Fibroblast of pulmonary artery (primary cell): ENCODE measurements at places on chromosomes 3 and 15.

DNA sequence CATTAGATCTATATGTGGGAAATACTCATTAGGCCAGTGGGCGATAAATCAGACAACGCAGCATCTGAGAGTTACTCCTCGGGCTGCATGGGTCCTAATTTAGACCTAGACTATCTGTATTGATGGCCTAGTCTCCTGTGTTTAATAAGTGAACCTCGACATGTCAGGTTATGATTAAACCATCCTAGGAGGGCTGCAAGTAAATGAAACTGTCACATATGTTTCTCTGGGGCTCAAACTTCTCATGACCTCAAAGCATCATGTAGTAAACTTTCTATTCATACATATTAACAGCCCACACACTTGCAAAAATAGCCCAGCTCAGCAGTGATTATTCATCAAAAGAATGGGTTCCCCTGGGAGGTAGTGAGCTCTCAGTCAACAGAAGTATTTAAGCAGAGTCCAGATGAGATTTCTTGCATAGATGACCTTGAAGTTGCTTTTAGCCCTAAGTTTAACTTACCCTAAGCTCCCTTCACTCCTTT, 51.6 kb downstream of the RAB11A start:
- no peak for DNase-seq

DNA sequence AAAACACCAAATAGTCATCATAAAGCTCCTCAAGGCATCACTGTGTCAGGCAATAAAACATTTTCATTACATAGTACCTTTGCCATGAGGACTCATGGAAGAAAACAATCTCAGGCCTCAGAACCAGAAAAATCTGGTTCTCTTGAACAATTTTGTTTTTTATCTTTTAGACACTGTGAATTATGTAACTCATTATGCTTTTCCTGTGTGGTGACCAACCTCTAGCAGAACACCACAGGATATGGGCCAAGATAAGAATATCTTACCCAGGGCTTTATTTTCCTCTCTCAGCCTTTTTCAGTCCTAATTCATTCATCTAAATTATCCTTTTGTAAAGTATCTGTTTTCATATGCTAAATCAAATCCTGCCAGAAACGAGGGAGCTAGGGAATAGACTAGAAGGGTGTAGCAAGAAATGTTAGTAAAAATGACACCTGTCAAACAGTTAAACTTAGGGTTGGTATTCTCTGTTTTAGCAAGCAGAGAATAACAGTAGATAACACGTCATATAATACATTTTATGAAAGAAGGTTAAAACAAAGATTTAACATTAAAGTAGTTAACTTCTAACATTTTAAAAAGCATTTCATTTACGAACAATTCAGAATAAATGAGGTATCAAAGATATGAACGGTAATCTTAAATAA, 111.1 kb downstream of the FBXL22 start:
- peak; percentile 79 for DNase-seq

- DNase-seq: no peak
These were observed 60.6 kb downstream of the USP8 start for GRCh38 chr15:50484781-50485180.

DNA sequence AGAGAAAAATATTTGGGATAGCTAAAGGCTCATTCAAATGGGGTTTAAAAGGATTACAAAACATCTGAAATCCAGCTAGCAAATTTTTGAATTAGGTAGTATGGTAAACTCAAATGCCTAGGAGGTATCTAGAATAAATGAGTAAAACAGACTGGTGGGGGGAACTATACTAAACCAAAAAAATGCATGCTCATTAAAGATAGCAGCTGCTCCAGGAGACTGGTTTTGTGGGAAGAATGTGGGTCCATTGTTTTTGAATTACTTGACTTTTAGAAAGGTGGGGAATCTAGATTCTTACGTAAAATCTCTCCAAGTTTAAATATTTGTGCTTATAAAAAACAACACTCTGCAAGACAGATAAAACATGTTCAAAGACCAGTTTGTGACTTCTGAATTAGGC, 73.8 kb downstream of the LEKR1 start:
- peak; percentile 6 for DNase-seq

GRCh38 chr15:68298882-68299381, 21.4 kb downstream of the FEM1B start:
- DNase-seq: no peak

DNA sequence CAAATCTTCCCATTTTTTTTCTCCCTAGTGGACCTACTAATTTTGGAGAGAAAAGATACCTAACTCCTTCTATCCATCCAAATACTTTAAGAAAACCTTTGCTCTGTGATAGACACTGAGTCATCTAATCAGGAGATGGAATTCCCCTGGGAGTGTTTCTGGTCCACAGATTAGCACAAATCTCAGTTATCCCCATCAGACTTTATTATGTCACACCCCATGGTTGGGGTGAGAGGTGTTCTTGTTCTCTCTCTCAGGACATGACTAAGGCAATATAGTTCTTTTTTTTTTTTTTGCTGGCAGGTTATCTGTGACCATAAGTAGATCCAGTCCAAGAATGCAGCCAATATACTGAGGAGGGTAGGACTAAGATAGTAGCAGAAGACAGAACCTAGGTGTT, 15.8 kb downstream of the SLC9A9 start:
- DNase-seq: no peak

GRCh38 chr15:82056958-82057823, 11.4 kb upstream of the MEX3B start:
- no peak for DNase-seq

DNA sequence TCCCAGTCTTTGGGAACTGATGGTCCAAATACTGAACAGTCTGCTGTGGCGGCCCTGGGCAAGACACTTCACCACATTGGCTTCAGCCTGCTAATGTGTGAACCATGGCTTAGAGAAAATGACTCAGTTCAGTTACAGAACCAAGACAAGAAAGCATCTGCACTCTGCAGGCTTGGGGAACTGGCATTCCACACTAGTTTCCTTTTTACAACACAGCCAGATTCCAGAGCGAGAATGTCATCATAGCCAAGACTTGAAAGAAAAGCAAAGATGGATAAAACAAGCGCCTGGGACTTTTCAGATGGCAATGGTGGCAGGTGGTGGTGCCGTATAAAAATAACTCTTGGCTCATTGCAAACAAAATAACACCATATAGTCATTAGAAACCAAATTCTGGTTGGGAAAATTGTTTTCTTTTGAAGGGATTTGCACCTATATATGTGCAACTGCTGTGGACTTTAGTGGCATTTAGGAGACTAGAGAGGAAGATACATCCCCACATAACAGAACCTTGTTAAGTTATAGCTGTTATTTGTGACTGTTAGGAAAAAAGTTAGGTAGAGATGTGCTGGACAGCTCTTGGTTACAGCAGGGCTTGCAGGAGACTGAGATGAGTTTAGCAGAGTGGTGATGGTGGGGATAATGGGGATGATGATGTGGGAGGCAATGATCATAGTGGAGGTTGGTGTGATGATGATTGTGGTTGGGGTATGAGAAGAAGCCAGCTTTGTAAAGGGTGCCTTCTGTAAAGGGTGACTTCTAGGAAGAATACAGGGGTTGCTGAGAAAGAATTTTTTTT, 273.6 kb downstream of the THRB start:
- DNase-seq: peak; percentile 91

DNA sequence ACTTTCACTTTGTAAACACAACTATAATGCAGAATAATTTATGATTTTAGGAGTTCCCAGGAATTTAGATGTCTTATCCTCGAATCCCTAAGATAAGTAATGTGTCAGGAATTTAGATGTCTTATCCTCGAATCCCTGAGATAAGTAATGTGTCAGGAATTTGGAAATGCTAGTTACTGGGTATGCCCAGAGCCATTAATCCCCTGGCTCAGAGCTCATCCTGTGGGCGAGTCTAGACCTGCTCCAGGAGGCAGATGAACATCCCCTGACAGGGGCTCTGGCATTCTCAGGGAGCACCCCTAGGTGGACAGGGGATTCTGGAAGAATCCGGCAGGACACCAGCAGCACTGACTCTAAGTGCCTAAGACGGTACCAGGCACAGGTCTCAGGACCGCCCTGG, 163.3 kb downstream of the ARRDC4 start:
- DNase-seq: no peak

DNA sequence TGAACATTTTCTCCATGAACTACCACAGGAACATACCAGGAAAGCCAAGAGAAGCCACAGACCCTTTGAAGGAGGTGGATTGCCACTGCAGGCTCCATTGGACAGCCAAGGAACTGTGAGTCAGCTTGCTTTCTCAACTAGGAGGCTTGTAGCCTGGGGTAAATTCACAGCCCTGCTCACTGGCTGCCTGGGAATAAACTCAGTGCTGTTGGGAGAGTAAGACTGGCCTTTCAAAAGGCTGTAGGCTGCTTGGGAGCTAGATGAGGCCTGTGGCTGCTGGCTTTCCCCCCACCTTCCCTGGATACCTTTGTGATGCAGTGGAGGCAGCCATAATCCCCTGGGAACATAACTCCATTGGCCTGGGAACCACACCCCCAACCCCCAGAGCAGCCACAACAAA, 223.5 kb upstream of the RBMS3 start:
- DNase-seq: peak; percentile 64

- DNase-seq: peak; percentile 23
These were observed 32.5 kb upstream of the TMOD3 start for GRCh38 chr15:51796847-51797401.

GRCh38 chr15:41001524-41002214, 48.4 kb downstream of the CHAC1 start:
- no peak for DNase-seq

GRCh38 chr3:193270451-193270850, 29.4 kb downstream of the PLAAT1 start:
- no peak for DNase-seq

- peak; percentile 91 for DNase-seq
These were observed 51.7 kb downstream of the TRANK1 start for GRCh38 chr3:36893137-36893557.

GRCh38 chr3:33681667-33682066, 36.4 kb downstream of the CLASP2 start:
- no peak for DNase-seq

DNA sequence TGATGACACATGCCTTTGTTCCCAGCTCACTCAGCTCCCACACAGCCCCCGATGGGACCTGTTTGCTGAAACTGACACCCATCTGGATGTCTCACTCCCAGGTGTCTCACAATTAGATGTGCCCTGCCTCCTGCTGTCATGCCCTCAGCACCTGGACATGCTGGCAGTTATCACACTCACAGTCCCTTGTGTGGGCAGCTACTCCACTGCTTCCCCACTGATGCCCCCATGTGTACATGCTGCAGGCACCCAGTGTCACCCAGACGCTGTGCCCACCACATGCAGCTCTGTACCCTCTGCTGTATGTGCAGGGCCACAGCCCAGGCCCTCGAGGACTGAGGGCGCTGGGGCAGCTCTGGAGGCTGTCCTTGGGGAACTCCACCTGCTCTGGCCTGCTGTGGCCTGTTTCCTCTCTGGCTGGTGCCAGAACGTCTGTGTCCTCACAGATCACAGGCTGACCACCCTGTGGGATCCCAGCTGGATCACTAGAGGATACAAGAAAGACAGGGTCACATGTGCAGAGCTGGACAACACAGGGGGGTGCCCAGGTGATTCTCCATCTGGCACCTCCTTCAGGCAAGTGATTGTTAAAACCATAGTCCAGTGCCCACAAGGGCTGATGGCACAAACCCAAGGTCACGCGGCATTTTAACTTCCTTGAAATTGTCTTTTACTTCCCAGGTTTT, 14.0 kb downstream of the C3orf22 start:
- DNase-seq: no peak

GRCh38 chr15:84976746-84977345, 4.8 kb upstream of the PDE8A start:
- DNase-seq: no peak

DNA sequence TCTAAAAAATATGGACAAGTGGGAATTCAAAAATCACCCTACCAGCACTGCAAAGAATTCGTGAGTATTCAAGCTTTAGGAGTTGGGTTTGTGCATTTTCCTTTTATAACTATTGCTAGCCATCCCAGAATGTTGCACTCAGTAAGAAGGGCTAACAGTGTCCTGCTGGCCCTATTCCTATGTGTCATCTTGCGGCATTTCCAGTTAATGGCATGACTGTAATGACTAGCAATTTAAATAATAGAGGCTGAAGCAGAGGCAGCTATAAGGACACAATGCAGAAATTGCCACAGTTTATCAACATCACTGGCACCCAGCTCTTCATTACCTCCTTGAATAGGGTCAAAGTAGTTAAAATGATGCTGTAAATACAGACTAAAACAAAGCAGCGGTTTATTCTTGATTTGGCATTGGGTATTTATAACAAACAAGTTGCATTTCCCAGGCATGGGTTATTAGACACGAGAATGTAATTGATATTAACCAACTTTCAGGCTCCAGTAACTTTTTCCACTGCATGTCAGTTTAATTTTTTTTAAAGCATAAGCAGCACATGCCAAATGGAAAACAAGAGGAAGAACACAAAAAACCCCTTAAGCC, 177.6 kb downstream of the FHIT start:
- DNase-seq: no peak

GRCh38 chr15:94930441-94930840, 699.1 kb downstream of the MCTP2 start:
- no peak for DNase-seq

DNA sequence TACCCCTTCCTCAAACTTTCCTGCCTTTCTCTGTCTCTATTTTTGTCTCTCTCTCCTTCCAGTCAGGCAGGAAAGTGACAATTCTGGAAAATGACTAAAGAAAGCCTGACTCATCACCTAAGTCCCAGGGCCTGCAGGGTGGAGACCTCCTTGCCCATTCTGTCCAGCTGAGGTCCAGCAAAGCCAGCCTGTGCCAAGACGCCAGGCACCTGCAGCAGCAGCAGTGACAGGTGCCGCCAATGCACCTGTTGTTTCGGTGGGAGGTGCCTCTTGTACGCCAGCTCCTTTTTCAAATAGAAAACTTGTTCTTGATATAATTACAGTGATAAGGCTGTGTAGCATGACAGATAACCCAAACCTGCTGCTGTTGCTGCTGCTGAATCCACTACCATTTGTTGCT, 501.3 kb downstream of the NTRK3 start:
- no peak for DNase-seq

DNA sequence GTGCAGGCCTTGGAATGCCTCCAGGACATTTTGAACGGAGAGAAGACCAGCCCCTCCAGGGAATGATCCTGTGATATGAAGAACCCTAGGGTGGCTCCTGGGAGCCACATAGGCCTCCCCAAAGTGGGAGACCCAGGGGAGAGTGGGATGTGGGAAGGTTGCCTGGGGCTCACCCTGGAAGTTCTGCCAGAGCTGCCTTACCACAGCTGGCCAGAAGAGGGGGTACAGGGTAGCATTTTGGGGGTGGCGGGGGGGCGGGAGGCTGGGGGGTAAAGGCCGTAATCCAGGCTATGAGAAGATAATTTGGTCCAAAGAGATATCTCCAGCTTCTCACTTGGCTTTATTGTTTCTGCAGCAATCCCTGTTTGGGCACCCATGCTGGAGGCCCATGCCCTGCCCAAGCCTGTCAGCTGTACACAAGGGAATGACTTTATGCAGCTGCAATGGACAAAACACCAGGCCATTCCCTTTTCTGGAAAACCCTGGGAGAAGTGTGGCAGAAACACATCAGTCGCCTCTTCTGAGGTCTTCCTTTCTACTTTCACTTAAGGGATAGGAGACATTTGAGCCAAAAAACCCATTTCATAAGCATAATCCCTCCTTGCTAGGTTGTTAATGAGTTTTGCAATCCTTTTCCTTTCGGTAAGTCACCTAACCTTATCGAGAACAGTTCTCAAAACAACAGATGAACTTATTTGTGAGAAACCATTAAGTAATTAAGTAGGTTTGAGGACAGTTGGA, 11.0 kb upstream of the MUSTN1 start:
- no peak for DNase-seq
